ENCODE measurements at places on chromosomes 5 and 9. TPM values are rescaled to one million over a fixed set of nuclear protein-coding genes. Genes with fewer than 3 reads are reported as not detected.

DNA sequence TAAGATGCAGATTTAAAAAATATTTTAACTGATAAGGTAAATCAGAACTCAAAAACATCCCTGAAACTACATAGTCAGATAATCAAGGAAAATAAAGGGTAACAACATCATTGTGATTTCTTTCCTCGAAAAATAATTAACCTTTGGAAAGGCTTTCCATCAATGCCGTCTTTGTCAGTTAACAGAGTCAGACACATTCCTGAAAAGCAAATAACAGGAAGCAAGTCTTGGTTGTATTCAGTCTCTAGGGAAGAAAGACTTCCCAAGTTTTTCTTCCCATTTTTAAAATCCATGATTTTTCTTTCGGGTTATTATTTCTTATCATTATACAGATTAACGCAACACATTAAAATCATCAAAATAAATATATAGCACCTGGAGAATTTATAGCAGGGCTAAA lies 256.4 kb upstream of the CDH6 start:
- no peak overlapping the region for H3K4me3 ChIP-seq
- DNase-seq, result no peak
- no peak overlapping the region for H3K27ac ChIP-seq
- no peaks in the 10 kb centered on the region for H3K4me1 ChIP-seq
- H3K27me3 ChIP-seq, result no peaks in the 10 kb centered on the region
- H3K36me3 ChIP-seq, result no peaks in the 10 kb centered on the region

Gene UHRF2
- polyA plus RNA-seq, result 23.6 TPM

DNA sequence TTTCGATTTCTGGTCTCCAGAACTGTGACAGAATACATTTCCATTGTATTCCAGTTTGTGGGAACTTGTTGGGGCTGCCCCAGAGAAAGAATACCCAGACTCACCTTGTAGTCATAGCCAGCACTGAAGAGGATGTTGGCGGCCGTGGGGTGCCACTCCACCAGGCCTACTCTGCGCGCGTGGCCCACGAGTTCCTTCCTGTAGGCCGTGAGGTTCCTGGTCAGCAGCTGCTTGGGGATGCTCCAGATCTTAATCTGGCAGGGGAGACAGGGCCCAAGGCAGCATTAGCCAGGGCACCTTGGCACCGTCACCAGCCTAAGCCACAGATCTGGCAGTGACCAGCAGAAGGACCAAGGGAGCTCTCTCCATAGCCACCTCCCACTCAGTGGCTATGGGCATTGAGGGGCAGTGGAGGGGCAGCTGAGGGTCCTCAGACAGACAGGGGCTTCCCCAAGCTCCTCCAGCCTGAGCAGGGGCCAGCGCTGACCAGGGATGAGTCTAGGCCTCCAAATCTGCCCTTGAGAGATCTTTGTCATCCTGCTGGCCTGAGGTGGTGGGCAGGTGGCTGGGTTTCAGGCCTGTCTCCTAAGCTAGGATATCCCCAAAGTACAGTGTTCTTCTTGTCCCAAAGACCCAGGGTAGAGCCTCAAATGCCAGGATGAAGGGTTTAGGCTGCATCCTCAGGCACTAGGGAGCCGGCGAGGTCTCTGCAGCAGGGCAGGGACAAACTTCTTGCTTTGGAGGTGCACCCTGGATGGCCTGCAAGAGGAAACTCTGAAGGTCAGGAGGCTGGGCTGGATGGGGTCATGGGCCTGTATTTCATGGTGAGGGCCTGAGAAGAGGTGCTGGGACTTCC lies 15.9 kb upstream of the TRIM14 start:
- H3K4me1 ChIP-seq, result peaks cover 13% of the 10 kb centered on the region
- H3K4me3 ChIP-seq, result no peak overlapping the region
- no peaks in the 10 kb centered on the region for H3K27me3 ChIP-seq
- peak overlapping the region; percentile 73 for H3K27ac ChIP-seq
- no peaks in the 10 kb centered on the region for H3K36me3 ChIP-seq

DNA sequence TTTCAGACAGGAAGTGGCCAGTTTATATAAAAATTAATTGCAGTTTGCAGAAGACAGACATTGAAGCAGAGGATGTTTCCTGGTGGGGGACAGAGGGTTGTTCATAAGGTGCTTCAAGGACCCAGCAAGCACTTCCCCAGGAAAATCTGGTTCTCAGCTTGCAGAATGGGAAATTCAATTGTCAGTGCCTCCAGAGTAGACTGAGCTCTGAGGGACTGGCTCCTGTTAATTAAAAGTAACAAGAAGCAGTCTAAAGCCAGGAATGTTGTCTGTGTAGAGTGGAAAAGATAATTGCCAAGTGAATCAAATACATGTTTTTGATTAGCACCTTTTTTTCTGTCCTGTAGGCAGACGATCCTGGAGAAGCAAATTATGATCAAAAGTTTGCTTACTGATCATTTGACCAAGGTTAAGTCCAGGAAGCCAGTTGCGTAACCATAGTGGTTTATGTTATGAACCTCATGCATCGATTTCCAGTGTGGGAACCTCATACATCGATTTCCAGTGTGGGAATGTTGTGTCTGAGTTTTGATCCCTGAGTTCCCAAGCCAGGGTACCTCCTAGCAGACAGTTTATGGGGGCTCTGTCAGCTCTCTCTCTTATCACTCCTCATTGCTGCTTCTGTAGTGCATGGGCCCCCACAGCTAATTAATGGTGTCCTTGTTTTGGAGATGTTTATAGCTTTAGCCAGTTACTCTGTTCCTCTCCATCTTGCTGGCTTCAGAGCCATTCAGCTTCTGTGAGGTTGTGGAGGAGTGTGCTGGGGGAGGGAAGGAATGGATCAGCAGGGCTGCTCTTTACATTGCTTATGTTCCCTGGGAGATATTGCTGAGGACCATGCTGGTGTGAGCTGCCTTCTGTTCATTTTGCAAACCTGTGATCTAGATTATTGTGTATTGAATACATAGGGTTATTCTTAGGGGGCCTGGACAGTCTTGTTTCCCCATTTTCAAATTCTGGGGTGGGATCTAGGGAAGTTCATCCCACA lies 17.1 kb downstream of the MSANTD3 start:
- H3K27ac ChIP-seq, result no peak overlapping the region
- no peaks in the 10 kb centered on the region for H3K27me3 ChIP-seq
- peaks cover 9% of the 10 kb centered on the region for H3K36me3 ChIP-seq
- DNase-seq, result no peak
- peaks cover 4% of the 10 kb centered on the region for H3K4me1 ChIP-seq
- H3K4me3 ChIP-seq, result no peak overlapping the region

DNA sequence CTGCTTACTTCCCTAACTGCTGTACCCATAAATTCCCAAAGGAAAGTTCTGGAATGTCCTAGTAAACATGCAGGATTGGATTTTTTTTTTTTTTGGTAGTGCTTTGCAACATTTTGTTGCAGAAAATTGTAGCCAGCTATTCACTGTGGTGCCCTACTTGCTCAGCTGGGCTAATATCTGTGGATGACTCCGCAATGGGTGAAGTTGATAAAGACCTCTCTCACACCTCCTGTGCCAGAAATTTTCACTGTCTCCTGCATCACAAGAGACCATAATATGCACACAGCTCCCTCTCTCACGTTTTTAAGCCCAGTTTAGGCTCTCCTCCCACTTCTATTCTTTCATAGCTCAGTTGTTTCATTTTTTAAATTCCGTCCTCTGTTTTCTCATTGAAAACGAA lies 136.5 kb upstream of the C6 start:
- no peaks in the 10 kb centered on the region for H3K27me3 ChIP-seq
- H3K4me1 ChIP-seq, result no peaks in the 10 kb centered on the region
- DNase-seq, result no peak
- H3K36me3 ChIP-seq, result no peaks in the 10 kb centered on the region

Gene ADAMTSL2
- polyA plus RNA-seq, result not detected

Gene CDX1
- not detected for polyA plus RNA-seq

DNA sequence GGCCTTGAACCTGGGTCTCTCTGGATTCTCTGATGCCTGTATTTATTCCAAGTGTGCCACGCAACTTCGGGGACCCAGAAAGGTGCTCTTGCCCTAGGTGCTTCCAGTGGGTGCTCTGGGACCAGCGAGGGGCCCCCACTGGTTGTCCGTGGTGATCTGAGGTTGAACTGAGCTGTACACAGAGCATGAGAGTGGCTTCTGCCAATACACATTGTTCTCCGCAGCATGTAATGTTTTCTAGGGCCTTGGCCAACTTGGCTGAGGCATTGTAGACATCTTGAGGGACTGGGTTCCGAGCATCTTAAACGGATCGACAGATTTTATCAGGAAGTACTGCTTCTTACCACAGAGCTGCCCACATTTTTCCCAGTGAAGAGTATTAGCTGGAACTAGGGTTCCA lies 117.9 kb downstream of the MTX3 start:
- peaks cover 22% of the 10 kb centered on the region for H3K27me3 ChIP-seq
- no peaks in the 10 kb centered on the region for H3K36me3 ChIP-seq
- H3K4me1 ChIP-seq, result no peaks in the 10 kb centered on the region
- H3K4me3 ChIP-seq, result no peak overlapping the region
- DNase-seq, result no peak
- H3K27ac ChIP-seq, result no peak overlapping the region

DNA sequence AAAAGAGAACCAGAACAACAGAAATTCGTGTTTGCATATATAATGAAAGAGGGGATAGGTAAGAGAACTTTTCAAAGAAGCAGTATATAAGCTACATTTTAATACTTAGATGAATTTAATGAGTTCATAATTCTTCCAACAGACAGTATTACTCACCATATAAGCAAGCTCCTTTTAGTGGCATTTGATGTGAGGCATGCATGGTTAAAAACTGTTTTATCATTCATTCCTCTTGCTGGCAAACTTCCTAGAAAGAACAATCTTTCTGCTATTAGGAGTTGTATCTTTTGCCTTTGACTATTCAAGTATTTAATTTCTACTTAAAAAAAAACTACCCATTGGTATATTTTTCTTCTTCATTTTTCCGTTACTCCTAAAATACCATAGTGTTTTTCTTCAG lies 65.7 kb upstream of the EIF4EBP3 start:
- H3K36me3 ChIP-seq, result no peaks in the 10 kb centered on the region
- no peaks in the 10 kb centered on the region for H3K4me1 ChIP-seq
- H3K27me3 ChIP-seq, result no peaks in the 10 kb centered on the region
- H3K27ac ChIP-seq, result no peak overlapping the region
- H3K4me3 ChIP-seq, result no peak overlapping the region
- no peak for DNase-seq

GRCh38 chr5:130109152-130109551 lies 204.9 kb downstream of the CHSY3 start:
- H3K27ac ChIP-seq, result no peak overlapping the region
- H3K4me3 ChIP-seq, result no peak overlapping the region
- DNase-seq, result peak; percentile 1
- H3K27me3 ChIP-seq, result no peaks in the 10 kb centered on the region
- no peaks in the 10 kb centered on the region for H3K4me1 ChIP-seq

- peak overlapping the region; percentile 9 for H3K27ac ChIP-seq
- H3K36me3 ChIP-seq, result no peaks in the 10 kb centered on the region
- H3K27me3 ChIP-seq, result peaks cover 6% of the 10 kb centered on the region
- no peak overlapping the region for H3K4me3 ChIP-seq
These were observed 51.7 kb upstream of the SEMA6A start for GRCh38 chr5:116626272-116626723.

- no peak overlapping the region for H3K4me3 ChIP-seq
- no peak for DNase-seq
- no peaks in the 10 kb centered on the region for H3K4me1 ChIP-seq
- H3K27me3 ChIP-seq, result no peaks in the 10 kb centered on the region
- H3K36me3 ChIP-seq, result no peaks in the 10 kb centered on the region
These were observed 63.5 kb upstream of the BARX1 start for GRCh38 chr9:94018628-94019027.

Gene CDH9
- not detected for polyA plus RNA-seq

DNA sequence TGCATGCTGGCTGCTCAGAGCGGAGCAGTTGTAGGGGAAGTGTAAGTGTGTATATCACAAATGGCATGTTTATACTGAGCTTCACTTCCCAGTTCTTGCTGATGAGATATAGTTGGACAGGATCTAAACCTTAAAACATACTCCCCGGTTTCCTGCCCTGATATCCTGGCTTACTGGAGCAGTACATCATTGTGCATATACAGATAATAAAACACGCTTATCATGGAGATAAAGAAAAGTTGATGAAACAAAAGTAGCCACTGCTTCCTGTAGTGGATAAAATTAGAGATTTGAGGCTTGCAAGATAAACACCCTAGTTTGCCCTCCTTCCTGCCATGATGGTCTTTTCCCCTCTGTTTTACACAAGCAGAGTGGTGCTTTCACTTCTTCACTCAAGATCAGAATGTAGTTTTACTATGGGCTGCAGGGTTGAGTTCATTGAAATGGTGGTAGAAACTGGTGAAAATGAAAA lies 15.0 kb downstream of the NPR3 start:
- H3K4me3 ChIP-seq, result peak overlapping the region; percentile 65
- H3K27me3 ChIP-seq, result peaks cover 7% of the 10 kb centered on the region
- no peak overlapping the region for H3K27ac ChIP-seq
- DNase-seq, result no peak
- peaks cover 10% of the 10 kb centered on the region for H3K4me1 ChIP-seq

DNA sequence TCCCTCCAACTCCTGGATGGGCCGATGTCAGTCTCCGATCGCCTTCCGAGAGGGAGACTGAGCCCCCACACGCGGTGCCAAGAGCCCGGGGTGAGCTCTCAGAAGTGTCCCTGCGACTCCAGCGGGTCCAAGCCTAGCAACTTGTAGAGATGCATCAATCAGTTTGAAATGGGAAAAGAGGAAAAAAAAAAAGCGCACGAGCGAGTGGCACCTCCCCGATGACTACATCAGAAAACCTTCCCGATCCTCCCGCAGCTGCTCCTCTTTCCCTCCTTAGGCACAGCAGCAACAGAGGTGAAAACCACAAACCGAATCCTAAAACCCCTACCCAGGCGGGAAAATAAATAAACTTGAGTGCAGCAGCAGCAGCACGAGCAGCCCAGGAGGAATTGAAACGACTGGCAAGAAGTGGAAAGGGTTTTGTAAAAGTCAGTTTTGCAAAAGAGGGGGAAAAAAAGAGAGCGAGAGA lies 1.0 kb upstream of the EFNA5 start:
- H3K27me3 ChIP-seq, result peaks cover 74% of the 10 kb centered on the region
- H3K27ac ChIP-seq, result no peak overlapping the region
- peaks cover 21% of the 10 kb centered on the region for H3K4me1 ChIP-seq
- no peak for DNase-seq
- peak overlapping the region; percentile 91 for H3K4me3 ChIP-seq

- peaks cover 39% of the 10 kb centered on the region for H3K36me3 ChIP-seq
- H3K4me1 ChIP-seq, result peaks cover 25% of the 10 kb centered on the region
- H3K27me3 ChIP-seq, result no peaks in the 10 kb centered on the region
- H3K4me3 ChIP-seq, result no peak overlapping the region
- no peak for DNase-seq
- H3K27ac ChIP-seq, result peak overlapping the region; percentile 74
These were observed 9.8 kb downstream of the SLC12A2 start for GRCh38 chr5:128093368-128093767.
